Substantia nigra (tissue), 51 donors: ENCODE measurements at places on chromosomes 1 and 21.

DNA sequence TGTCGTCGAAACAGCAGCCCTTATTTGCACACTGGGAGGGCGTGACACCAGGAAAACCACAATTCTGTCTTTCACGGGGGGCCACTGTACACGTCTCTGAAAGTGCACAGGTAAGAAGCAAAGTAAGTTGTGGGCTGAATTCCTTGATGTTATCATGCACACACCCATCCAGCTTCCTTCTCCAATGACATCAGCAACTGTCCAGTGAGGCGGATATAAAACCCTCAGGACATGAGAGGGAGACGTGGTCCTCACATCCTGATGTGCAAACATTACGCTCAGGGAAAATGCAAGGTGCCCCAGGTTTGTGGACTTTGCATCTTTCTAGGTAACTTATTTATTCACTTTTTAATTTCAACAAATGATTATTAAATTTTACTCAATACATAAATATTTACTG is 3.0 kb downstream of the TFF1 start:
- DNase-seq = no peak

DNA sequence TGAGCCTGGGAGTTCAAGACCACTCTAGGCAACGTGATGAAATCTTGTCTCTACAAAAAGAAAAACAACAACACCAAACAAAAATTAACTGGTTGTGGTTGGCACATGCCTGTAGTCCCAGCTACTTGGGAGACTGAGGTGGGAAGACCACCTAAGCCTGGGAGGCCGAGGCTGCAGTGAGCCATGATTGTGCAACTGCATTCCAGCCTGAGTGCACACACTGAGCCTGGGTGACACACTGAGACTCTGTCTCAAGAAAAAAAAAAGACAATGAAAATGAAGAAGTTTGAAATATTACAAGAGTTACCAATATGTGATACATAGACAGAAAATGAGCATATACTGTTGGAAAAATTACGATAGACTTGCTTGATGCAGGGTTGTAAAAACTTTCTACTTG is 31.9 kb downstream of the PDC start:
- no peak for DNase-seq

- DNase-seq = peak; percentile 23
Measured at GRCh38 chr1:152654110-152654509, 9.1 kb upstream of the LCE2D start.

GRCh38 chr1:45884700-45885099 is 81.3 kb downstream of the MAST2 start:
- no peak for DNase-seq

- DNase-seq = no peak
Measured at GRCh38 chr1:145758116-145758515, 38.8 kb downstream of the CD160 start.

DNA sequence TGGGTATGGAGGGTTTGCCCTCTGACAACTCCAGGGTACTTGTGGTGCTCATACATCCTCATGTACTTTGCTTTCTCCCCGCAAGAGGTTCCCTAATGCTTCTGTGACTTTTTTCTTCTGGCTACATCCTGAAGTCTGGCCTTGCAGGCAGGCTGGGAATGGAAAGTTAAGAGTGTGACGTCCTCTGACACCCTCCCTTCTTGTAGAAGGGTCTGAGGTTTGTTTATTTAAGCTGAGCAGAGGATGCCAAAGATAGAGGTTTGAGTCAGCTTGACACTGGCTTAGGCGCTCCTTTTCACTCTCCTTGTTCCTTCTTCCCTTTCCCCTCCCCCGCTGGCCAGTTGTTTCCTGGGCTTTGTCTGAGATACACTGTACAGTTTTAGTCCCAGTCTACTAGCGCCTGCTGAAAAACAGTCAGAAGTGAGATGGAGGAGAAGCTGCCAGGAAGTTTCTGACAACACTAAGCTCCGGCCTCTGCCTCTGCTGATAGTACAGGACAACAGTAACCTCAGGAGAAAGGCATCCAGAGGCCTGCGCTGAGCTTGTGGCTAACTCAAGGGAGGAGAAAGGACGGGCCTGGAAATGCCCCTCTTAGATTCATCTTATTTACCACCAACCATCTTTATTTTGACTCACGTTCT is at the start of gene MACF1:
MACF1 (plus strand) TSS at position 255 of the 641 bp plus-strand sequence; CDS start at position 583, 328 bp downstream.
- DNase-seq = peak; percentile 32

DNA sequence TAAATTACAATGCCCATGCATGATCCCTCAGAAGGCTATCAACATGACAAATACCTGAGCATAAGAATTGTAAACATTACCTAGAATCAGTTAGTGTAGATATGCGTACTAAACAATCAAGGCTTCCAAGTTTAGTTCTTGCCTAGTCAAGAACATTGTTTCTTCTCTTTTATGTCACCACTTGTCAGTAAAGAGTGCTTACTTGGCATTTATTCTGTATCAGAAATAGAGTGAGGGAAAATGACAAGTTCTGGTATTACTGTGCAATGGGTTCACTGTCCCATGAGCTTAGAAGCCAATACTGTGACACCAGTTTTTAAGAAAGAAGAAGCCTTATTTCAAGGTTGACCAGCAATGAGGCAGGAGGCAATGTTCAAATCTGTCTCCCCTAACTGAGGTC is 22.7 kb upstream of the OR6N2 start:
- no peak for DNase-seq

DNA sequence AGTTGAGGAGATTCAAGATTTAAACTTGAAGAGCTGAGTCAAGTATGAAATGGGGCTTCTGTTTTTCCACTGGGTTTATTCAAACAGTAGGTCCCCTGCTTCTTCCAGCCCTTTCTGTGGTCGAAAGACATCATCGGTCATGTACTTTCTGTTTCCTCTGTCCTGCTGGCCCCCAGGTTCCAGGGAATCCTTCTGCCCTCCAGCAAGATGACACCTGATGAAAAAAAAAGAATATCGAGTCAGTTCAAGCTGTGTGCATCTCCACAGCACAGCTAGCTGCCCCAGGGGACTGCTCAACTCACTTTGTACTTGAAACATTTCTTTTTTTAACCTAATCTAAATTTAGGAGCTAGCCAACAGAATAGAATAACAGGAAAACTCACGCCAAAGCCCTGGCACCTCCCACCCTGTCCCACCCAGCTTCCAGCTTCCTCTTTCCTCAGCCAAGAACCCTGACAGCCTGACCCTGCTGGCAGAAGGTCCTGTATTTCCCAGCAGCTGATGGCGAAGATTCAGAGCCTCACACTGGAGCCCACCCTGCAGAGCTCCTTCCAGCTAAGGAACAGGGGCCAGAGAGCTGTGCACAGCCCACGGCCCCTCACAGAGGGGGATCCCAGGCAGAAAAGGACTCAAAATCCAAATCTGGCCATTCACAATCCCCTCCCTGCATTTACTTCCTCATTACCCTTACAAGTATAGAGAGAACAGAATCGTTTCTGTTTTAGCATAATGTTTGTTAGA is 176.5 kb downstream of the PSMG1 start:
- no peak for DNase-seq

DNA sequence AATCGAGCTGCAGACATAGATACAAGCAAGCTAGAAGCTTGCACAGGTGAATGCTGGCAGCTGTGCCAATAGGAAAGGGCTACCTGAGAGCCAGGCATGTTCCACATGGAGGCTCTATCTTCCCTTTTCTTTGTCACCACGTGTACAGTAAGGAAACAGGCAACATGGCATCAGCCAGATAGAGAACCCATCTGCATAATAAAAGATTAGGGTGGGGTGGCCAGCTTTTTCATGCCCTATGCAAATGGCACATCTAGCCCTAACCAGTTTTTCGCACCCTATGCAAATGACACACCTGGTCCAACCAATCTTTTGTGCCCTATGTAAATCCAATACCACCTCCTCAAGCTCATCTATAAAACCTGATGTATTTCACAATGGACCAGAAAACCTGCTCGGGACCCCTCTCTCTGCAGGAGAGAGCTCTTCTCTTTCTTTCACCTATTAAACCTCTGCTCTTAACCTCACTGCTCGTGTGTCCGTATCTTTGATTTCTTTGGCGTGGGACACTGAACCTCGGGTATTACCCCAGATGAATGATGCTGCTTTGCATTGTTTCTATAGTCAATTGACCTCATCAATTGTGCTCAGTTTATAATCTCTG is 93.9 kb downstream of the SLC30A10 start:
- no peak for DNase-seq

DNA sequence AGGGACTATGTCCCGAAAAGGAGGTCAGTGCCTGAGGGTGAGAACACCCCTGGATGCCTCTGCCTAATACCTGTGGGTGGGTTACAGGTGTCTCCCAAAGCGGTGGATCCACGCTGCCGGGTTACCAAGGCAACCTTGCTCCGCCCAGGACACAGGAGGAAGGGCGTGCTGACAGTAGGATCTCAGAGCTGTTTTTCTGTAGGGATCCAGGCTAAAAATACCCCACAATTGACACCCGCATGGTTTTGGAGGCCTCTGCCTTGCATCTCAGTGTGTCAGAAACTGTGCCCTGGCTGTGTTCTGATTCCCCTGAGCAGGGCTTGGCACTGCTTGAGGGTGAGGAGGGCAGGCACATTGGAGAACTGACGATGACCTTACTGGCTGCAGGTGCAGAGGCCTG is 118.0 kb downstream of the IER5 start:
- DNase-seq = no peak

DNA sequence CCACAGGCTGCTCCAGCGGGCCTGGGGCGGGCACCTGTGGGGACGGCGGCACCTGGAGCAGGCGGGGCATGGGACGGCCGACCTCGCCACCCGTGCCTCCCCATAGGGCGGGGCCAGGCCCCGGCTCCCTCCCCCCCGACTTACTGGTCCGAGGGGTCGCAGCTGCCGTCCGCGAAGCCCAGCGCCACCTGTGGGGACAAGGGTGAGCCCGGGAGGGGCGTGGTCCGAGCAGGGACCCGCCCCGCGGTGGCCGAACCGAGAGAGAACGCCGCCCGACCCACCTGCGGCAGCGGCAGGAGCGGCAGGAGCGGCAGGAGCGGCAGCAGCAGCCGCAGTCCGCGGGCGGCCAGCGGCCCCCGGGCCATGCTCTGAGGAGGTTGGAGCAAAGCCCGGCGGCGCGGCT is at the start of gene TMEM52:
TMEM52 (minus strand) TSS at position 379 of the 403 bp plus-strand sequence; CDS start at position 365, 14 bp downstream.
- DNase-seq = no peak

- DNase-seq = no peak
Measured at GRCh38 chr21:37565530-37566223, 199.1 kb downstream of the DYRK1A start.

- DNase-seq = no peak
Measured at GRCh38 chr1:25106352-25106751, 126.0 kb downstream of the SYF2 start.

DNA sequence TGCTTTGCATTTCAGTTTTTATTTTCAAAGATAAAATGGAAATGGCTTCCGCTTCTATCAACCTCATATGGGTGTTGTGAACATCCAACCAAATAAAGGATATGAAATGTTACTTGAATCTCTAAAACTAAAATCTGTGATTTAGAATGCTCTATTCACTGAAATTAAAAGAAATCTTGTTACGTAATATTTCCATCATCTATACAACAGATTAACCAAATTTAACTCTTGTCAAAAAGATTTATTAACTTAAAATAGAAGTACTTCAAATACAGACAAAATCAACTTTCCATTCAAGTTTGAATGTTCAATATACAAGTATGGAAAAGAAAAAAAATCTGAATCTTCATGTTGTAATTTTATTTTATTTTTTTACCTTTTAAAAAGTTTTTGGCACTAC is 18.7 kb downstream of the PRPF38A start:
- DNase-seq = no peak

DNA sequence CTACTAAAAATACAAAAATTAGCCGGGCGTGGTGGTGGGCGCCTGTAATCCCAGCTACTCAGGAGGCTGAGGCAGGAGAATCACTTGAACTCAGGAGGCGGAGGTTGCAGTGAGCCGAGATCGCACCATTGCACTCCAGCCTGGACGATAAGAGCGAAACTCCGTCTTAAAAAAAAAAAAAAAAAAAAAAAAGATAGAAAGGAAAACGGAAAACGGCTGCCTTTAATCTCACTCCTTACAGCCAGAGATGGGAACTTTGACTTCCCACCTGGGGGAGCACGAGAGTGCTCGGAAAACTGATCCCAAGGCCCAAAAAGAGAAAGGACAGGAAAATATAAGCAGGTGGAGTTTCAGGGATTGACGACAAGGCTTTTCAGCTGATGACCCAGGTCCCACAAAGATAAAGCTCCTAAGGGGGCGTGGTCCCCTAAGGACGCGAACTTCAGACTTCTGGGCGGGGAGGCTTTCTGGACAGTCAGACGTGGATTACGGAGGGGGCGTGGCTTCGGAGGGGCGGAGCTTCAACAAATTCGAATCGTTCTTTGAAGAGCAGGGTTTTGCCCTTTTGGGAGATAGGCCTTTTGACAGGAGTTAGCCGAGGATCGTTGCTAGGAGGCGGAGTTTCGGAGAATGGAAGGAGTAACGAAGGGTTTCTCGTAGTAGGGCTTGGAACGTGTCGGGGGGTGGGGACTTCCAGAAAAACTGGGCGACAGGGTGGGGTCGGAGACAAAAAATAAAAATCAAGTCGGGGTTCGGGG is 958 bp upstream of the CKS1B start:
- DNase-seq = peak; percentile 69

GRCh38 chr21:39660191-39660980 is 47.6 kb downstream of the B3GALT5 start:
- DNase-seq = no peak

DNA sequence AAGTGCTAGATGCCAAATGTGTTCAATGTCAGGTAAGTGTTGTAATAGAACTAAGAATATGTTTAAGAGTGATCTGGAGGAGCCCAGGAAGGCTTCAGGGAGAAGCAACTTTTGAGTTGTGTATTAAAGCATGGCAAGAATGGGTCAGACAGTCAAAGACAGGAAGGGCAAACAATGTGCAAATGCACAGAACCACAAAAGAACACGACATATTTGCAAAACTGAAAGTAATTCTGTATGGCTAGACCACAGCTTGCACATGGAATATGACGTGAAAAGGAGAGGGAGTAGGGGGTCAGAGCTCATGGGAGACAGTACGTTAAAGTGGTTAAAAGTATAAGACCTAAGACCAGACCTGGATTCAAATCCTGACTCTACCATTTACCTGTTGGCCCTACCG is 7.1 kb upstream of the SORT1 start:
- DNase-seq = no peak

GRCh38 chr1:232662910-232663309 is 33.0 kb upstream of the SIPA1L2 start:
- DNase-seq = no peak

DNA sequence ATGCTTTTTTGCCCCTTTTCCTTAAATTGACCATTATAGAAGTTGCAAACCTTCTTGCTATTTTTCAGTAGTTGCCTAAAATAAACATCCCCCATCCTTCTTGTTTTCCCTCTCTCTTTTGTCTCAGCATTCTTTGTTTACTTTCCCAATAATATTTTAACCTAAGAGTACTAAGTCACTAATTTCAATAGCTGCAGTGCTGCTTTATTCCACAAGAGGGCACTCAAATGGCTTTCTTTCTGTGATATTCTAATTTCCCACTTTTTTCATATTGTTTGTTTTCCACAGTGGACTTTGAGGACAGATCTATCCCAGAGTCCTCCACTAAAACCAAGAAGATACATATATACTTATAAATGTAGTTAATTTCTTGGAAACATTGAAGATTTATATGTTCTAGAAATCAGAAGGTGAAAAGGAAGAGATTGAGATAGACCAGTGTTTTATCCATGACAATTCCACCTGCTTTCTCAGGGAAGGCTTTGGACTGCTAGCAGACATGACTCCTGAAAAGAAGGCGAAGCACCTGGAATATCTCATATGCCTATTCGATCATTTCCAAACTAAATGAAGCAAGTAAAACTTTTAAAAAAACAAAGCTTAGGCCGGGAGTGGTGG is 104.8 kb upstream of the GRIK1 start:
- DNase-seq = no peak
